Activated T-cell treated with anti-CD3 and anti-CD28 coated beads, Interleukin-2, amount 50 U/mL, for 4 hours (primary cell): ENCODE measurements at places on chromosomes 1 and 21. TPM values are rescaled to one million over a fixed set of nuclear protein-coding genes. Genes with fewer than 3 reads are reported as not detected.

DNA sequence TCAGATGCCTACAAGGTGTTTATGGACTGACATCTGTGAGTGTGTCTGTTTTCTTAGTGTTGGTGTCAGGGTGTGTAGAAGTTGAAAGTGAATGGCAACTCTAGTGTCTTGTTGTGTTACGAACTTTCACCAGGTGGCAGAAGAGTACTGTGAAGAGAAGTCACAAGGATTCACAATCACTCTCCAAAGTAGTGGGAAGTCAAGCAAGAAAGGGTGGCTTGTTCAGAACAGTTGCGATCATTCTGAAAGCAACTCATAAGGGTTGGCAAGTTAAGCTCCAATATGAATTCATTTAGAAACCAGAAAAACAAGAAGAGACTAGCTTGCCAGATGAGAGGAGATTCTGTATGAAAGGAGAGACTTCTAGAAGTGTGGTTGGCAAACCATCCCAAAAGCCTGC is 86.1 kb downstream of the FASLG start:
- no peak for DNase-seq

DNA sequence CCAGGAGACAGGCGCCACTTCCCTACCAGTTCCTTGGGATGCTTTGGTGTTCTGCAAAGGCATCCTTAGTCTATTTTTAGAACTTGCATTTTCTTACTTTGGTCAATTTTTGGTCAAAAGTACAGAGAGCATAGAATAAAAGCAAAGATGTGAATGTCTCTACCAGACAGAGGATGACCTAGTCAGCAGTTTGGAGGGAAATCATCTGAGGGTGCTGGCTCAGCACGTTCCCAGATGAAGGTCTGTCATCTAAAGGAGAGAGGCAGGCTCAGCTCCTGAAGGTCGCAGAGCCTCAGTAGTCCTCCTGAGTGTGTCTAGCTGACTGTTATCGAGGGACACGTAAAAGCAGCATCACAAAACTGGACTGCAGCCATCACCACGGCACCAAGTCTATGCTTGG is 15.3 kb downstream of the CHRNB2 start:
- no peak for DNase-seq

DNA sequence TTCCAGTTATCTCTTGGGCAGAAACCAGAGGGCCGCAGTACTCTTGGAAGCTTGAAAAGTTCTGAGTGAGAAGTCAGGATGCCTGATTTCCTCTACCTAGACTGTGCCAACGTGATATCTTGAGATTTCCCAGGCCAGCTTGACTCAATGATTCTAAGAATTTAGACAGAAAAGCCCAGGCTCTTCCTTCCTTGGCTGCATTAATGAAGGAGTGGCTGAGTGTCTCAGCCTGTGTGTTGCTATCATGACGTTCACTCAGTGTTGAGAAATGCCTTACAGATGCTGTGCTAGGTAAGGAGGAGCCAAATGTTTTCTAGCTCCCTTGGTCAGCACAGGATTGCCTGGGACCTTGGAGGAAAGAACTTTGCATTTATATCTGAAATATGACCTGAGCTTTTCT is 454.1 kb upstream of the USP24 start:
- DNase-seq = no peak

DNA sequence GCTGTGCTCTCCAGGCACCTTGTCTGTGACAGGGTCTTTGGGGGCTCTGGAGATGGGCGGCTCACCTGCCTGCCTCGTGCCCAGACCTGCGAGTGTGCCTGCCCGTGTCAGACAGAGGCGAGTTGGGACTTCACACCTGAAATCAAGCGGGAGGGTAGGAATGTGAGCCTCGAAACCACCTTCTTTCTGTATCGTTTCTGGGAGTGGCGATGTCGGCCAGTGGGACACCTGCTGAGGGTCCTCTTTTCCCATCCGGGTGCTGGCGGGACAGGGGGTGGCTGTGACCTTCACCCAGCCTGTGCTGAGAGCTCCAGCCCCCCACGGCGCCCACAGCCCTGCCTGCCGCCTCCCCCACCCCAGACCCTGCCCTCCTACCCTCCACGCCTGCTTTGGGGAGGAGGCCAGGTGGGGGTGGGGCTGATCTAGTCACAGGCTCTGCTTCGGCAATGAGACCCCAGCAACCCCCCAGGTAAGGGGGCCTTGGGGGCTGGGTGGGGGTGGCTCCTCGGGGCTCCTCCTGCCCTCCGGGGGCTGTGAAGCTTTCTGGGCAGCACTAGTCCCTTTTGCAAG is 15.6 kb upstream of the FAAP20 start:
- no peak for DNase-seq

GRCh38 chr1:206972728-206973127 is 2.5 kb upstream of the FCAMR start:
- no peak for DNase-seq

GRCh38 chr1:23478896-23479665 is 4.9 kb downstream of the ASAP3 start:
- no peak for DNase-seq

DNA sequence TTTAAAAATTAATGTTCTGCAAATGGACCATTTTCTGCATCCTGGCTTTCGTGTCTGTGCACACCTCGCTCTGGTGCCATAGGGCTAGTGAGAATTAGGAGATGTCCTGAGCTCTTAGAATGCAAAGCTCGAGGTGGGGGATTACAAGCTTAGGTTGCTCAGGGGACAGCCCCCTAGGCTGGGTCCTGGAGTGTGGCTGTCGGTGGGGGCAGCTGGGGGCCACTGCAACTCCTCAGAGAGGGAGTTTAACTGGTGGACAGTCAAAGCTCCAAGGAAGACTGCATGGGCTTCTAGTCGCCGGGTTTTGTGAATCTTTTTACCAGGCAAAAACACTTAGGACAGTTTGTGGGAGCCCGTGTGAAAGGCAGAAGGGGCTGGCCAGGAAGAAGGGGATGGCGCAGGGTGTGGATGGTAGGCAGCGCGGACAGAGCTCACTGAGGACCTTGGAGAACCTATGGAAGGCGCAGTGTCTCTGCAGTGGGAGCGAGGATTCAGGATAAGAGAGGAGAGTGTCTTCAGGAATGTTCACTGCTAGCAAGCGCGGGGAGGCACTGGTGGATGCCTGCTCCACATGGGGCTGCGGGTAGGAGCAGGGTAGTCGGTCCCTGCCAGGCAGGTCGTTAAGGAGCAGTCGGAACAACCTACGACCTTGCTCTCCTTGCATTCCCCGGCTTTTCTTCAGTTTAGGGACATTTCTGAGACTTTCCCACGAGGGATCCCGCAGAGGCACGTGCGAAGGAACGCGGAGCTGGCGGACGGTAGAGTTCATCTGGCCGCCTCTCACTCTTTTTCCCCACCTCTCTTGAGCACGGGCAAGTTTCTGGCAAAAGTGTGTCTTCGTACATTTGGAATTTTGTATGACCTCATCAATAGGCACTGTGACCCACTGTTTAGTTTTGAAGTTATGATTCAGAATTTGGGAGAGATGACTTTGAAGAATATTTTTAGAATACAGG is 12.9 kb upstream of the KCNE1 start:
- DNase-seq = no peak

DNA sequence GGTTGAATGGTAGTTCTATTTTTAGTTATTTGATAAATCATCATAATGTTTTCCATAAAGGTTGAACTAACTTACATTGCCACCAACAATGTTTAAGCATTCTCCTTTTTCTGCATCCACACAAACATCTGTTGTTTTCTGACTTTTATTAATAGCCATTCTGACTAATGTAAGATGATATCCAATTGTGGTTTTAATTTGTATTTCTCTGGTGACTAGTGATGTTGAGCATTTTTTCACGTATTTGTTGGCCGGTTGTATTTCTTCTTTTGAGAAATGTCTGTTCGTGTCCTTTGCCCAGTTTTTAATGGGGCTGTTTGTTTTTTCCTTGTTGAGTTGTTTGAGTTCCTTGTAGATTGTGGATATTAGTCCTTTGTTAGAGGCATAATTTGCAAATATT is 24.6 kb upstream of the SLC35F3 start:
- no peak for DNase-seq

DNA sequence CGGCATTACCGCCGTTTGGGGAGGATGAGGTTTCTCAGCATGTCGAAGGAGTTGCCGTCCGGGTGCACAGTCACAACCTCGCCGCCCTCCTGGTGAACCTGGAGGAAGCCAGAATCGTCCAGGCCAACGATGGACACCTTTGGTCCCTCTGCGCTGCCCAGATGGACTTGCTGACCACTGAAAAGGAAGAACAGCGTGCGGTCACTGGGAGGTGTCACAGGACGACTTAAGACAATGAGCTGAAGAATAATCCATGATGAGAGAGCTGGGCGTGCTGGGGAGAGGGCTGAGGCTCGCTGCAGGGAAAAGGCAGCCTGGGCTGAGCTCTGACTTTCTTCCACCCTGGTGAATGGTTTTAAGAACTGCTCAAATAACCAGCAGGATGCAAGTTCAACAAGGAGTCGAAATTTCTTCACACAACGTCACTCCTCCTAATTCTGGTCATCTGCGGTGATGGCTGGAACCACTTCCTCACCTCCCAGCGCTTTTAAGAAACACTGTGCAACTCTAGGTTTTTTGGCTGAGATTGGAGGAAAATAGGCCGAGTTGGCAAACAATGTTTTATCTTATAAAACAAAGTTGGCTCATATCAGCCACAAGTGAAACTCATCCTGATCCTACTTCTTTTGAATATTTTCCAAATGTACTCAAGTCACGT is 55.5 kb downstream of the SIM2 start:
- DNase-seq = no peak

DNA sequence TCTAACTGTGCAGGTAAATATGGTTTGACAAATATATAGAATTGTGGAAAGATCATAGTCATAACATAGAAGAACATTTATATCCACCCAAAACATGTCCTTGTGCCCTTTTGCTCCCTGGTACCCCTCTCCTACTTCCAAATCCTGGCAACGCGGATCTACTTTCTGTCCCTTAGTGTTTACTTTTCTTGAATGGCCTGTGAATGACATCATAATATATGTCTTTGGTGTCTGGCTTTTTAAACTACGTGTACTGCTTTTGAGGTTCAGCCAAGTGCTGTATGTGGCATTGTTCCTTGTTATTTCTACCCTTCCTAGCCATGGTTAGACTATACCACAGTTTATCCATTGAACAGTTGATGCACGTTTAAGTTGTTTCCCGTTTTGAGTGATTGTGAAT is 155.6 kb downstream of the SDCCAG8 start:
- no peak for DNase-seq

- DNase-seq = no peak
Observed at GRCh38 chr1:228887960-228888359, 152.7 kb downstream of the RHOU start.

GRCh38 chr1:4736254-4736653 is 81.8 kb downstream of the AJAP1 start:
- no peak for DNase-seq

- no peak for DNase-seq
Observed at GRCh38 chr1:21813542-21813941, 1.5 kb downstream of the LDLRAD2 start.

DNA sequence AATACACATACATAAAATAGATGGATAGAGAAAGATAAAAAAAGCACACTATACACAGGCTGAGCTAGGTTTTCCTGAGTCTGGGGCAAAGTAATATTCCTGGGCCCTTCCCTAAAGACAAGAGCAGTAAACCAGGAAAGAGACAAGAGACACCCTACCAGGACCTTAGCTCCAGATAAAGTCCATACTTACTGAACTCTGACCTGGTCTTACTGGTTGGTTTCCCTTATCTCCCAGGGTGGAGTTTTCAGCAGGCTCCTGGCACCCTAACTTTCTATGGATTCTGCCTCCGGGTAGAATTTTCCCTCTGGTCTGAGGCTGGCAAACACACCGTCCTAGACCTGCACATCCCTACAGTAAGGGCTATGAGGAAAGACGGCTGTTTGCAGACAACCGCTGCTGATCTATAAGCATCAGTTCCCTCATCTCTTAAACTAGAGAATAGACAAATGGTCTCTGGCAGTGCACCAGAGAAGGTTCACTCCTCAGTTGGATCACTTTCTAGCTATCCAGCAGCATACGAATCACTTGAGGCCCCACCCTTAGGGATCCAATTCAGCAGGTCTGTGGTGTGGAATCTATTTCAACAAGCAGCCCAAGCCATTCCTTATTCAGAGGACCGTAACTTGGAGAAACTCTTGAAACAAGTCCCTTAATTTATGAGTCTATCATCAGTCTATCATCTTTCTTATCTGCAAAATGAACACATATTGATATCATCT is 52.0 kb downstream of the ARHGEF11 start:
- DNase-seq = no peak

GRCh38 chr1:59827055-59827643 is 12.4 kb downstream of the HOOK1 start:
- no peak for DNase-seq

The LYPD8 gene
- not detected for total RNA-seq

The LDLRAD1 gene
- not detected for total RNA-seq

The KIAA0040 gene
- total RNA-seq = 17.0 TPM

The SPRR2G gene
- total RNA-seq = not detected

The C21orf58 gene
- total RNA-seq = 3.9 TPM

The ZNF687 gene
- total RNA-seq = 27.5 TPM

The HOOK1 gene
- 6.9 TPM for total RNA-seq

The IFNLR1 gene
- total RNA-seq = 3.4 TPM

The RAB42 gene
- not detected for total RNA-seq

The TRAF3IP3 gene
- 109 TPM for total RNA-seq

The NTNG1 gene
- not detected for total RNA-seq
